ENCODE measurements at places on chromosomes 7 and 10. TPM values are rescaled to one million over a fixed set of nuclear protein-coding genes. Genes with fewer than 3 reads are reported as not detected.

The PTF1A gene
- total RNA-seq = not detected

The CALHM3 gene
- total RNA-seq = not detected

The HABP2 gene
- not detected for total RNA-seq

The ZNF212 gene
- total RNA-seq = 3.8 TPM

The LIPN gene
- 0.56 TPM for total RNA-seq

The UPK3BL2 gene
- total RNA-seq = 4.3 TPM

The GNAI1 gene
- 149 TPM for total RNA-seq

The RPEL1 gene
- total RNA-seq = not detected

The AKR1C8 gene
- not detected for total RNA-seq

The GIMAP6 gene
- total RNA-seq = 135 TPM

The ICA1 gene
- total RNA-seq = 9.7 TPM

The PTPRN2 gene
- total RNA-seq = 9.5 TPM

The ADAMTS14 gene
- total RNA-seq = 0.60 TPM

The GIMAP8 gene
- 14.4 TPM for total RNA-seq

The EGFR gene
- total RNA-seq = 88.5 TPM

The UCMA gene
- total RNA-seq = not detected

The SFTPA2 gene
- total RNA-seq = 0.25 TPM

The IFIT2 gene
- total RNA-seq = 17.0 TPM

Measured in omental fat pad (tissue), 4 donors.